A549 treated with ZK216348 at 1 μM for 4 hours (cell line): ENCODE measurements at places on chromosomes 12 and 14. TPM values are rescaled to one million over a fixed set of nuclear protein-coding genes. Genes with fewer than 3 reads are reported as not detected.

The EXOC3L4 gene
- total RNA-seq, result 1.0 to 1.8 TPM (median 1.7 TPM) in 5 replicates

The SLC38A1 gene
- total RNA-seq, result 48.2 to 94.4 TPM (median 81.5 TPM) in 5 replicates

The FOXM1 gene
- 77.0 to 96.8 TPM (median 92.7 TPM) in 5 replicates for total RNA-seq

The ANO4 gene
- total RNA-seq, result 0.07 to 0.55 TPM (median 0.14 TPM) in 4 of 5 replicates, not detected in the other

The TEDC1 gene
- total RNA-seq, result 16.9 to 52.9 TPM (median 47.2 TPM) in 5 replicates

The SDR9C7 gene
- total RNA-seq, result not detected in 5 replicates
